ENCODE measurements at places on chromosomes 5 and 9.
A peak's percentile ranks its signal among the peaks of the same experiment; 100 is the strongest.

DNA sequence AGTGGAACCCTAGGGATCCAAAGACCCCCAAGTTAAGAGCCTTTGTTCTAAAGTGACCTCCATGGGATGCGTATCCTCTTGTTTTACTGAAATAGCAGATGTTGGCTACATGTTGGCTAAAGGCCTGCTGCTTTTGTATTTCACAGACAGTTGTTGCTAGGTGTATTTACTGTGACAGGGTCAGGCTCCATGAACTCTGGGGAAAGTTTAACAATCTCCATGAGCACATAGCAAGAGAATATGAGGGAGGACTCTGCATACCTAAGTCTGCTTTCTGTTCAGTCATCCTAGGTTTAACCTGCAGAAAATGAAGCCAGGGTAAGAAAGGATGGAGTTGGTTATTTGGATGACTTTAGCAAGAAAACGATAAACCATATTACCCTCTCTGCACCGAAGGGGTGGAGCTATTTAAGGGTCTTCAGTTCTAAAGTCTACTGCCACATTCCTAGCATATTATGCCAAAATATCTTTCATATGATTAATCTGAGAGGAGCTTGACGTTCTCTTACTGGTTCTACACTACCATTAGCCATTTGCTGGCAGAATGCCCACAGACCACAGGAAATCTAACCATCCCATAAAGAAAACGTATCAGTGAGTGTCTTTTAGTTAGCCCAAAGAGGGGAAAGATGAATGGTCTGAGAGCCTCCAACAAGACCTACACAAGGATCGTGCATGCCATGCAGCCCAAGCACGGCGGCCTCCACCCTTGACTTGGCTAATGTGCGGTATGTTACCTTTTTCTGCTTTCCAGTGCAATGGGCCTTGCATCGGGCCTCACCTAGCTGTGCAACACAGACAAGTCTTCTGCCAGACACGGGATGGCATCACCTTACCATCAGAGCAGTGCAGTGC, 127.8 kb downstream of the SAXO1 start:
- peak; percentile 23 for DNase-seq

DNA sequence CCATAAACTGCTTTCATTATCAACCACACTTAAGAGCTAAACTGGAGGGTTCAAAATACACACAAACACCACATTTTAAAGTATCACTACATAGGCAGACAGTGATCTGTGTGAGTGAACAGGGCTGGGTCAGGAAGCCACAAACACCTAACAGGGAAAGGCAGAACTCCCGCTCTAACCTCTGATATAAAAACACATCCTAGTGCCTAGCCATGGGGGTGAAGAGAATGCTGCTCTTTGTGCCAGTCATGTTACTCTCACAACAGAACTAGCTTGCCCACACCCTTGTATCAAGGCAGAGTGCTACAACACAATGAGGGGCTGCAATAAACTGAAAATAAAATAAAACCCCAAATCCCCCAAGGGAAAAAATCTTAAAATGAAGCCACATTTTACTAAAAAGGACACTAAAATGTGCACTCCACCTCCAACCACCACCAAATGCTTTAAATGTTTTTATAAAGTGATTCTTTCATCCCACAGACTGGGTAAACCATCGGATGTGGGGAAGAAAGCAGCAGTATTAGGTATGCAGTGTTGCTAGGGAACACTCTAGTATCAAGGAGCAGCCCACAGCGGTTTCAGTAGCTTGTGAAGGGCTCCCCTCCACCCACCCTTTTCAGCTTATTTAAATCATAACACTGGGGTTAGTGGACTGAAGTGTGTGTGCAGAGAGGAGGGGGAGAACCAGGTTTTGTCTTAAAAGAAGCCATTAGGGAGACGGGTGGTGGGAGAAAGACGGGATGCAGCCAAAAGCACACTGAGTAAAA, 64.5 kb downstream of the TMEM161B start:
- DNase-seq: no peak

GRCh38 chr5:158820891-158821290, 278.8 kb downstream of the EBF1 start:
- DNase-seq: no peak

- DNase-seq: no peak
Measured at GRCh38 chr9:88587182-88587581, 52.2 kb downstream of the NXNL2 start.

GRCh38 chr5:135890867-135891266, 4.8 kb downstream of the IL9 start:
- DNase-seq: no peak

DNA sequence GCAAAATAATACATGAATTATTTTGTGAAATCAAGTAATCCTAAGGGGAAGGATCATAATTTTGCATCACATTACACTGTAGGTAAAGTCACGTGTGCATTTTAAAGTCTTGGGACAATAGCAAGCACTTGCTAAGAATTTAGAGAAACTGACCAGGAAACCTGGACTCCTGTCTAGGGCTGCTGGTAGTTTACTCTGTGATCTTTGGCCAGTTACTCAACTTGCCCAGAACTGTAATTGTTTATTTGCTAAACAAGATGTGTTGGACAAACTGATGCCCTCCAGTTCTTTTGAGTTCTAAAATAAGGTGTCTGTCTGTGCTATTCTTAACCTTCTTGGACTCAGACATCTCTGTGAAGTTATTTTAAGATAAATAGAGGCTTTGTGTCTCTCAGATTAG, 594.8 kb upstream of the DMAC1 start:
- no peak for DNase-seq

GRCh38 chr5:173909199-173909598, 21.1 kb downstream of the CPEB4 start:
- DNase-seq: no peak

All from fibroblast of the conjunctiva (primary cell).